ENCODE measurements at places on chromosomes 3 and 15. TPM values are rescaled to one million over a fixed set of nuclear protein-coding genes. Genes with fewer than 3 reads are reported as not detected.

DNA sequence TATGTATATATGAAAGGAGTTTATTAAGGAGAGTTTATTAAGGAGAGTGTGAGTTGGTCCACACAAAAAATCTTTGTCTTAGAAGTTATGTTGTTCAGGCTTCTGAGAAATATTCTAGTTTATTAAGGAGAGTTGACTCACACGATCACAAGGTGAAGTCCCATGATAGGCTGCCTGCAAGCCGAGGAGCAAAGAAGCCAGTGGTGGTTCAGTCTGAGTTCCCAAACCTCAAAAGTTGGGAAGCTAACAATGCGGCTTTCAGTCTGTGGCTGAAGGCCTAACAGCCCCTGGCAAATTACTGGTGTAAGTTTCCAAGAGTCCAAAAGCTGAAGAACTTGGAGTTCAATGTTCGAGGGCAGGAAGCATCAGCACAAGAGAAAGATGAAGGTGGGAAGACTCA, 42.4 kb upstream of the DAZL start:
- ATAC-seq = no peak

The CLN6 gene
- total RNA-seq = 69.7 TPM

The ROBO2 gene
- total RNA-seq = not detected

The GOLGA6L26 gene
- not detected for total RNA-seq

- ATAC-seq = no peak
These were observed 304.9 kb upstream of the WNT5A start for GRCh38 chr3:55792009-55792408.

- no peak for ATAC-seq
These were observed 72.3 kb downstream of the PIAS1 start for GRCh38 chr15:68126396-68126795.

- no peak for ATAC-seq
These were observed 23.8 kb downstream of the EFCAB12 start for GRCh38 chr3:129404610-129405009.

The TMEM41A gene
- 49.9 TPM for total RNA-seq

DNA sequence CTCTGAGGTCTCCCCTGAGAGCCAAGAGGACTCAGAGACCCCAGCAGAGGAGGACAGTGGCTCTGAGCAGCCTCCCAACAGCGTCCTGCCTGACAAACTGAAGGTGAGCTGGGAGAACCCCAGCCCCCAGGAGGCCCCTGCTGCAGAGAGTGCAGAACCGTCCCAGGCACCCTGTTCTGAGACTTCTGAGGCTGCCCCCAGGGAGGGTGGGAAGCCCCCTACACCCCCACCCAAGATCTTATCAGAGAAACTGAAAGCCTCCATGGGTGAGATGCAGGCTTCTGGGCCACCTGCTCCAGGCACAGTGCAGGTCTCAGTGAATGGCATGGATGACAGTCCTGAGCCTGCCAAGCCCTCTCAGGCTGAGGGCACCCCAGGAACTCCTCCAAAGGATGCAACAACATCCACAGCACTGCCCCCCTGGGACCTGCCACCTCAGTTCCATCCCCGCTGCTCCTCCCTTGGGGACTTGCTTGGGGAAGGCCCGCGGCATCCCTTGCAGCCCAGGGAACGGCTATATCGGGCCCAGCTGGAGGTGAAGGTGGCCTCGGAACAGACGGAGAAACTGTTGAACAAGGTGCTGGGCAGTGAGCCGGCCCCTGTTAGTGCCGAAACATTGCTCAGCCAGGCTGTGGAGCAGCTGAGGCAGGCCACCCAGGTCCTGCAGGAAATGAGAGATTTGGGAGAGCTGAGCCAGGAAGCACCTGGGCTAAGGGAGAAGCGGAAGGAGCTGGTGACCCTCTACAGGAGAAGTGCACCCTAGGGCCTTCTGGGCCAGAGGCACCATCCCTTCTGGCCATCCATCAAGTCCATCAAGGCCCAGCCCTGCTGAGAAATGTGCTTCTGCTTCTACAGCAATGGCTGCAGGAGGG, 23.6 kb downstream of the PLEKHO2 start:
- no peak for ATAC-seq

GRCh38 chr15:68787609-68788263, 33.0 kb downstream of the ANP32A start:
- ATAC-seq = no peak

- peak; percentile 46 for ATAC-seq
These were observed 790 bp downstream of the RAB5A start for GRCh38 chr3:19947549-19948225.

DNA sequence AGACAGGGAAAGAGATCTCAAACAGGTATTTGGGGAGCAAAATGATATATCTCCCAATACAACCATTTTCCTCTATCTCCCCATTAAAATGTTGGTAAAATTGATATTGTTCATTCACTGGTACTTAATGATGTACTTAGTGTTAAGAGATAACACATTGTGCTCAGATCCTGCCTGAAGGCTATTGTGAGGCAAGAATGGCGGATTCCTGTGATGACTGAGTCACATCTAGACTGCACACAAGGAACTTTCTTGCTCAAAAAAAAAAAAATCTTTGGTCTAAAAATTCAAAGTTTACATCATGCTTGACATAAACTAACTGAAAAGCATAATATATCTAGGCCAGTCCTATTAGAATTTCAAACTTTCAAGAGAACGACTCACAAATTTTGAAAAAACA, 171.1 kb upstream of the TTC14 start:
- no peak for ATAC-seq

The TMEM212 gene
- not detected for total RNA-seq

DNA sequence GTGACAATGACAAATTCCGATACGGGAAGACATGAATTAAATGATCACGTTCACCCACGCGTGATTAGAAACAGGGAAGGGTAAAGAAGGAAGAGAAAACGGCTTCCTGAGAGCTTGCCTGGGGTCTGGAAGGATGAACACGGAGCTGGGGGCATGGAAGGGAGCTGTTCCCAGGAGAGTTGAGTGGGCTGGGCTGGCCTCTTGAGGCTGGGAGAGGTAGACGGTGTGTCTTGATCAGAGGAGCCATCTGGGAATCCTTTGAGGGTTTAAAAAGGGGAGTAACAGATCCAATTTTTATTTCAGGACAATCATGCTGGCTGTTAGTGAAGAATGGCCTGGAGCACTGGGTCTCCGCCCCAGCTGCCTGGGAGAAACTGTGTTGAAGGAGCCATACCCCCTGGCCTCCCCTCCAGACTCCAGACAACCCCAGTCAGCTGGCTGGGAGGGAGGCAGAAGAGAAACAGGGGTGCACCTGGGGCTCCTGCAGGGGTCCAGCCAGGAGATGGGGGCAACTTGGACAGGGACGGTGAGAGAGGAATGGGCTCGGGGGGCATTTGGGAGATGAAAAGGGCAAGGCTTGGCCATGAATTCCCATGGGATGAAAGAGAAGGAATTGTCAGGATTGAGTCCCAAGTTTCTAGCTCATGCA, 53.6 kb upstream of the CGNL1 start:
- no peak for ATAC-seq

All from activated T-helper 17 cell treated with anti-CD3 and anti-CD28 coated beads, Interleukin-2, amount 50 U/mL, for 72 hours (primary cell).